ENCODE measurements at places on chromosomes 2 and 18.

GRCh38 chr2:36717603-36718266 lies 21.2 kb downstream of the VIT start:
- DNase-seq: no peak

DNA sequence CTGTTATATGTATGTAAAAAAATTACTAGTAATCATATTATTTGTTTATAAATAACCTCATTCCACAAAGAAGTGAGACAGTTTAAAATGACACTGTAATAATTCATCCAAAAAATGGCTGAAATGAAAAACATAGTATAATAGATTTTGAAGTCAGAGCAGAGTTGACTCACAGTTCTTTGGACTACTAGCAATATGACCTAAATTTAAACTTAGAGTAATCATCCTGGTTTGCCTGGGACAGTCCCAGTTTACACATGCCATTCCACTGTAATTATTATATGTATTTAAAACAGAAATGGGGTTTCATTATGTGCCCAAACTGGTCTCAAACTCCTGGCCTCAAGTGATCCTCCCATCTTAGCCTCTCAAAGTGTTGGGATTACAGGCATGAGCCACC lies 48.3 kb downstream of the CCDC88A start:
- no peak for DNase-seq

GRCh38 chr2:71602581-71602980 lies 149.2 kb downstream of the DYSF start:
- no peak for DNase-seq

GRCh38 chr2:172671501-172671900 lies 64.1 kb upstream of the RAPGEF4 start:
- DNase-seq: no peak

GRCh38 chr18:75158465-75159237 lies 50.3 kb downstream of the PTGR3 start:
- DNase-seq: no peak

DNA sequence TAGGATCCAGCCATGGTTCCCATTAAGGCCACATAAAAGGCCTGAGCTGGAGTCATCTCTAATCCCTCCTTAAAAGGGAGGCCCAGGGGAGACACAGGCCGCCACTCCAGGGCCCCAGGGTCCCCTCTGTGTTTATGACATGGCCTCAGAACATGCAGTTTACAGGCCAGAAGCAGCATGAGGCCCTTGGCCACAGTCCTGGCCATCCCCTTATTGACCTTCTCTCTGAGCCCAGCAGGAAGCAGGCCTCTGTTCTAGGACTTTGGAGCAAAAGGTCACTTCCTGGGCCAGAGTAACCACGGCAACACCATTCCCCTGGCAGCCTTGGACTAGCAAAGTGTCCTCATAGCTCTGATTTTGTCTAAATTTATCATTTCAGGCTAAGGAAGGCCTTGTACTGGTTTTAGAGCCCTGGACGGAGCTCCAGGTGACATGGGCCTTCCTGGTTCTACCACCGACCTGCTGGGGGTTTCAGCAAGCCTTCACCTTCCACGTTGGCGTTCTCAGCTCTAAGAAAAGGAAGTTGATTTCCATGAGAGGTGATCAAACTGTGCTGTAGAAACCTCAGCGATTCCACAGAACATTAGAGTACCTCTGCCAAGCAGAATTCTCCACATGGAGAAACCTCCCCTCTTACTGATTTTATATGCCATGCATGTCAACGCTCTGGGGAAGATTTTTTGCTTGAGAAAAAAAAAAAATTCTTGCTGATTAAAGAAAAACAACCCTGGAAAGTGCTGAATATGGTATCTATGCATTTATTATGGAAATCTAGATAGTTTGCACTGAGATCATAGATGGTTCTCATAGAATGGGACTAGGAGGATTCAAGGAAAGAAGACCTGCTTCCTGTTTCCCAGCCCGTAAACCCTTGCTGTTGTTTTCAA lies 53.7 kb downstream of the HS1BP3 start:
- no peak for DNase-seq

Measured in NCI-H446 (cell line).